ENCODE measurements at places on chromosomes 12 and 14.
A peak's percentile ranks its signal among the peaks of the same experiment; 100 is the strongest.

- H3K4me1 ChIP-seq, result peaks cover 24% of the 10 kb centered on the region
- no peaks in the 10 kb centered on the region for H3K36me3 ChIP-seq
- DNase-seq, result no peak
- no peak overlapping the region for H3K27ac ChIP-seq
- H3K27me3 ChIP-seq, result no peaks in the 10 kb centered on the region
Measured at GRCh38 chr12:23028158-23028802, 403.3 kb downstream of the ETNK1 start.

GRCh38 chr14:74593241-74593953, 18.6 kb downstream of the LTBP2 start:
- no peaks in the 10 kb centered on the region for H3K36me3 ChIP-seq
- H3K27ac ChIP-seq, result no peak overlapping the region
- H3K4me1 ChIP-seq, result no peaks in the 10 kb centered on the region
- no peaks in the 10 kb centered on the region for H3K27me3 ChIP-seq
- no peak for DNase-seq

- H3K4me3 ChIP-seq, result no peak overlapping the region
- peaks cover 28% of the 10 kb centered on the region for H3K4me1 ChIP-seq
- H3K27ac ChIP-seq, result no peak overlapping the region
- H3K36me3 ChIP-seq, result no peaks in the 10 kb centered on the region
- DNase-seq, result peak; percentile 15
Measured at GRCh38 chr12:89247541-89247942, 104.8 kb downstream of the DUSP6 start.

- peak; percentile 97 for DNase-seq
- H3K27me3 ChIP-seq, result peaks cover 89% of the 10 kb centered on the region
- H3K4me3 ChIP-seq, result peak overlapping the region; percentile 50
- peaks cover 49% of the 10 kb centered on the region for H3K4me1 ChIP-seq
- H3K27ac ChIP-seq, result peak overlapping the region; percentile 80
Measured at GRCh38 chr14:60514741-60515491, 6.0 kb downstream of the SIX6 start.

- no peak overlapping the region for H3K27ac ChIP-seq
- no peak for DNase-seq
- no peak overlapping the region for H3K4me3 ChIP-seq
- H3K36me3 ChIP-seq, result no peaks in the 10 kb centered on the region
- H3K4me1 ChIP-seq, result peaks cover 28% of the 10 kb centered on the region
Measured at GRCh38 chr12:117053597-117054201, 45.5 kb downstream of the TESC start.

DNA sequence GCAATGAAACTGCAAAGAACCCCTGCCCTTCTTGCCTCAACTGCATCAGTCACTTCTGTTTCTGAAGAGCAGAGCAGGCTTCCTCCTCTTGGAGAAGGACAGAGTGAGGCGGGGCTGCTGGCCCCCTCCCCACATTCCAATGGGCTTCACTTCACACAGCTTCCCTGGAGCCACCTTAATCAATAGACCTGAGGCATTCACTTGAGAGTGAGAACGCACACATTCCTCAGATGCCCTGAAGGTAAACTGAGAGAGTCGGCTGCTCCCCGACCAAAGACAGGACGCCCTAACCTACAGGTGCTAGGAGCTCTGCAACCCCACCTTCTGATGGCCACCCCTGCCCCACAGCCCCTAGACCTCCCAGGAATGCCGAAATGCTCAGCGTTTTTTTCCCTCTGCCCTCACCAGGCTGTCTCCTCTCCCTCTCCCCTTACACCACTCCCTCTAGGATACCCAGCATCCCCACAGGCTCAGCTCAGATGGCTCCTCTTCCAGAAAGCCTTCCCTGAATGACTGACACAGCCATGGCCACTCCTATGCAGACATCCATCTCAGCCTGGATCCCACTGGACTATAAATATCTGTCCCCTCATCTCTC, 31.1 kb downstream of the SYNE3 start:
- no peaks in the 10 kb centered on the region for H3K27me3 ChIP-seq
- no peak overlapping the region for H3K27ac ChIP-seq
- no peaks in the 10 kb centered on the region for H3K36me3 ChIP-seq
- DNase-seq, result peak; percentile 62
- peaks cover 23% of the 10 kb centered on the region for H3K4me1 ChIP-seq

- H3K27me3 ChIP-seq, result no peaks in the 10 kb centered on the region
- no peak overlapping the region for H3K27ac ChIP-seq
- H3K4me3 ChIP-seq, result no peak overlapping the region
- no peaks in the 10 kb centered on the region for H3K4me1 ChIP-seq
Measured at GRCh38 chr14:95507174-95507573, 9.3 kb downstream of the SYNE3 start.

DNA sequence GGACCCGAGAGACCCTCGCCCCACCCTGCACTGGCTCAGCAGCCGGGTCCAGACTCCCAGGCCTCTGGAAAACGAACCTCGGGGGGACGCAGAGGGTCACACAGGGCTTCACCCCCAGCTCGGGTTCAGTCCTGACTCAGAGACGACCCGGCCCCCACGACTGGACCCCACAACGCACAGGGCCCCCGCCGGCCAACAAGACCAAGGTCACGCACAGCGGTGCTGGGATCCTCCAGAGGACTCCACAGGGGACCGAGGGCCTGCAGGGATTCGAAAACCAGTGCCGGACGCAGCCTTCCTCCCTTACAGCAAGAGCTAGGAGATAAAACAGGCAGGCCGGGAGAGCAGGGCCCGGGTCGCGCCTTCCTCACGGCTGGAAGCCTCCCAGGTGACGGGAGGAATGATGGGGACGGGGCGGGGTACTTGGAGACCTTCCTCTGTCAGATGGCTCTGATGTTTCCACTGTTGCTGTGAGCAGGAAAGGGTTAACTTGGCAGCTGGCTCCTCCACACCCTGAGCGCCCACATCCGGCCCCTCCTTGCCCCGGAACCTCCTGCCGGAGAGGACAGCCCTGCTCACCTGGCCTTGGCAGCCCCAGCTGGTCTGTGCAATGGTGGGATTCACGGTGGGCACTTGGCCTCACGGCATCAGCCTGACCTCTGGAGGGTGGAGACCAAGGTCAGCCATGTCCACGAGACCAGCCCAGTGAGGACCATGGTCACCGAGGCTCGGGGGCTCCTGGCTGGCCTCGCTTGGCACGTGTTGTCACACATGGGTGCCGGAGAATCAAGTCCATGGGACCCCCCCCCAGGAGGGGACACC, 46.2 kb downstream of the GALNT9 start:
- H3K4me3 ChIP-seq, result no peak overlapping the region
- no peaks in the 10 kb centered on the region for H3K36me3 ChIP-seq
- no peak for DNase-seq
- no peak overlapping the region for H3K27ac ChIP-seq
- H3K27me3 ChIP-seq, result peaks cover 47% of the 10 kb centered on the region
- H3K4me1 ChIP-seq, result peaks cover 12% of the 10 kb centered on the region

DNA sequence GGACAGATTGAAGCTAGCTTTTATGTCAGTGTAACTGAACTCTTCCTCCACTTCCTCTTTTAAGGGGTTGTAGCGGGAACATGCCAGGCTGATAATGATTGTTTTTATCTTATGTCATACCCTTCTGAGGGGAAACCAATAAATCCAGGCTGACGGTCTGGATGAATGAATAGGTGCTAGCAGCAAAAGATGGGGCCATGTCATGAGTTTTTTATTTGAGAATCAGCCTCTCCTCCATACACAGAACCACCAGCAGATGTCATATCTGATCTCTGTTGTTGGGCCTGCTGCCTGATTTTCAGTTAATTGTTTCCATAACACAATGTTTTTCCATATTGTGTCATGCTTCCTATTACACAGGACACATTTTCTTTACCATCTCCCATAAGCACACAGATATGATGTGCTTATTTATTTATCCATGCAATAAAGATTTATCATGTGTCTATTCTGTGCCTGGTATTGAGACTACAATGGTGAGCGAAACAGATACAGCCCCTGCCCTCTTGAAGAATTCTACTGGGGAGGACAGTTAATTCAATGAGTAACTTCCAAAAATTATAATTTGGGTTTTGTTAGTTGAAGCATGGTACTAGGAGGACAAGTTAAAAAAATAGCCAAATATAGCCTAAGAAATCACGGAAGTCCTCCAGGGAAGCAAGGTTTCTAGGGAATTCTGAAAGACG, 33.6 kb upstream of the CRY1 start:
- DNase-seq, result no peak
- H3K36me3 ChIP-seq, result no peaks in the 10 kb centered on the region
- H3K27ac ChIP-seq, result no peak overlapping the region
- H3K4me3 ChIP-seq, result no peak overlapping the region

DNA sequence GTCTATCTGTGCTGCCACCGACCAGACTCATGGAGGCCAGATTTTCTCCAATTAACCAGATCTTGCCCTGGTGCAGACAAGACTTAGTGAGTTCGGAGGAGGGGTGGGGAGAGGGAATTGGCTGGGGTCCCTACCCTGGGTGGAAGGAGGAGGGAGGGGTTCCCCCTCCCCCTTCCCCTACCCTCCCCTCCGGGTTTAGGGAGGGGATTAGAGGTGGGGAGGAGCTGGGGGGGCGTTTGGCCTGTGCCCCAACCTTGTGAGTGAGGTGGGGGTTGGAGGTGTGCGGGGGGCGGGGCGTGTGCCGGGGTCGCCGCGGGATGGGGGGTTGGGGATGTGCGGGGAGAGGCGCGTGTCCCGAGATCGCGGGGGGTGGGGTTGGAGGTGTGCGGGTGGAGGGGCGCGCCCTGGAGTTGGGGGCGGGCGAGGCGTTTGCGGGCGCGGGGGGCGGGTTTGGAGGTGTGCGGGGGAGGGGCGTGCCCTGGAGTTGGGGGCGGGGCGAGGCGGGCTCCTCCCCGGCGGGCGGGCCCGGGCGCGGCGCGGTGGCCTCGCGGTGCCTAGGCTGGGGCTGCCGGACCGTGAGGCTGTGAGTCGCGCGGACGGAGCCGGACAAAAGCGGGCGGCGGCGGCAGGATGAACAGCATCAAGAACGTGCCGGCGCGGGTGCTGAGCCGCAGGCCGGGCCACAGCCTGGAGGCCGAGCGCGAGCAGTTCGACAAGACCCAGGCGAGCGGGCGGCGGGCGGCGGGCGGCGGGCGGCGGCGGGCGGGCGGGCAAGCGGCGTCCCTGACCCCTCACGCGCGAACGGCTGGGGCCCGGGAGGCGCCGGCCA, at the start of gene HIP1R:
Gene HIP1R (plus strand): TSS at position 537 of the 829 bp plus-strand sequence. CDS start 94 bp downstream, at position 631.
- peaks cover 14% of the 10 kb centered on the region for H3K4me1 ChIP-seq
- H3K36me3 ChIP-seq, result no peaks in the 10 kb centered on the region
- peak within 1 kb of the TSS; percentile 90 for H3K4me3 ChIP-seq
- H3K27me3 ChIP-seq, result peaks cover 55% of the 10 kb centered on the region

DNA sequence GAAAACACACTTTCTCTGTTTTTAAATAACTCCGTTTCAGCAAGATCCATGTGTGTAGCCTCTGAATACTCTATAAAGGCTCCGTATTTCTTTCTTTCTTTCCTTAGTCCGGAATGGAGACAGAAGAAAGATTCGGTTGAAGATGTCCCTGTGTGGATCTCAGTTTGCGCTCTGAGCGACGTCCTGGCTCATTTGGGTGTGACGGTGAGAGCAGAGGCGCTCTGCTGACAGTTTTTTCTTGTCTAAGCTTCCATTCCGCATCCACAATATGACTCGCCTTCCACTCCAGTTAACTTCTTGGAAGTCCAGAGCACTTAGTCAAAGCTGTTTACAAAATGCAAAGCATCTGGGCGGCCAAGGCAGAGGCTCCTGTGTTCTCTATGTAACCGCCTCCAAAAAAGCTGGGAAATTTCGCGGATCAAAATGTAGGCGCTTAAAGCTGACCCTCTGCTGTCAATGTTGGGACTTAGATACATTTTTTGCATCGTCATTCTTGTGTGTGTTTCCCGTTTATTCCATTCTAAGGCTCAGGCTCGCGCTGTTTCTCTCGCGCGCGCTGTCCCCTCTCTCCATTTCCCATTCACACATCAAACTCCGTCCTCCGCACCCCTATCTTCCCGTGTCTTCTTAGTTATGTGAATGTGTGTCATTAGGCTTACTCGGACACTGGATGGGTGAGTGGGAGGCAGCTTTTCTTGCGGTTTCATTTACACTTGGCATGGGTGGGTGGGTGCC, 880 bp upstream of the FLRT2 start:
- no peak overlapping the region for H3K27ac ChIP-seq
- peak overlapping the region; percentile 74 for H3K4me3 ChIP-seq
- H3K4me1 ChIP-seq, result peaks cover 21% of the 10 kb centered on the region
- peaks cover 47% of the 10 kb centered on the region for H3K27me3 ChIP-seq

- H3K4me3 ChIP-seq, result no peak overlapping the region
- H3K27me3 ChIP-seq, result no peaks in the 10 kb centered on the region
- no peaks in the 10 kb centered on the region for H3K36me3 ChIP-seq
- H3K4me1 ChIP-seq, result no peaks in the 10 kb centered on the region
- no peak for DNase-seq
- no peak overlapping the region for H3K27ac ChIP-seq
Measured at GRCh38 chr12:1646569-1647284, 17.7 kb downstream of the WNT5B start.

GRCh38 chr12:115916910-115917668, 360.4 kb downstream of the MED13L start:
- H3K27ac ChIP-seq, result no peak overlapping the region
- H3K27me3 ChIP-seq, result peaks cover 29% of the 10 kb centered on the region
- H3K36me3 ChIP-seq, result no peaks in the 10 kb centered on the region
- no peaks in the 10 kb centered on the region for H3K4me1 ChIP-seq
- peak; percentile 77 for DNase-seq
